ENCODE measurements at places on chromosomes 11 and 22.
A peak's percentile ranks its signal among the peaks of the same experiment; 100 is the strongest.

- DNase-seq: peak; percentile 67
These were observed 9.9 kb downstream of the SLC43A3 start for GRCh38 chr11:57417056-57417455.

DNA sequence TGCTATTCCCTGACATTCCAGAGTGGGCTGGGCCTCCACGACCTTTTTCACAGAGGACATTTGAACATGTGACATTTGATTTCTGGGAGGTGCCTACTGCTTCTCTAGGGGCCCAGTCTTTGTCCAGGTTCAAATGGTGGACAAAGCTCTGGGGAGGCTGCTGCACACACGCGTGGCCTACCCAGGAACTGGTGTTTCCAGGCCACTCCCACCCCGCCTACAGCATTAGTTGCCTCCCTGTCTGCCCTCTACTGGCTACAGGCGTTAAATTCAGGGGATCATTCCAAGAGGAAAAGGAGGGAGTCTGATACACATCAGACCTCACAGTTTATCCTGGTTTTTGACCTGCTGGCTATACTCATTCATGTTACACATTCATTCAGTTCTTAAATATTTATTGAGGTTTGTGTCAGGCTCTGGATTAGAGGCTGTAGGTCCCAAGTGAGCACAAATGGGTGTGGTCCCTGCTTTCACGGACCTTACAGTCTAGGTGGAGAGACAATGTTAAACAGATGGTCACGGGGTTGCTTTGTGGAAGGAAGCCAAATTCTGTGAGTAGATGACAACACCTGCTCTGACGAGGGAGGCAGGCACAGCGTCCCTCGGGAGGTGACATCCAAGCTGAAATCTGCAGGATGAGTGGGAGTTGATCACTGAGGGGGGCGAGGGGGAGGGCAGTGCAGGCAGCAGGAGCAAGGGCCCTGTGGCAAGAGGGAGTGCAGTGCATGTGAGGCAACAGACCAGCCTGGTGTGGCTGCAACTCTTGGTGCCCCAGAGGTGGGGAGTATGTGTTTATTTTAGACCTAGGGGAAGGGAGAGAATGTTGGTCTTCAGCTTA, 11.8 kb downstream of the TUB start:
- peak; percentile 72 for DNase-seq

DNA sequence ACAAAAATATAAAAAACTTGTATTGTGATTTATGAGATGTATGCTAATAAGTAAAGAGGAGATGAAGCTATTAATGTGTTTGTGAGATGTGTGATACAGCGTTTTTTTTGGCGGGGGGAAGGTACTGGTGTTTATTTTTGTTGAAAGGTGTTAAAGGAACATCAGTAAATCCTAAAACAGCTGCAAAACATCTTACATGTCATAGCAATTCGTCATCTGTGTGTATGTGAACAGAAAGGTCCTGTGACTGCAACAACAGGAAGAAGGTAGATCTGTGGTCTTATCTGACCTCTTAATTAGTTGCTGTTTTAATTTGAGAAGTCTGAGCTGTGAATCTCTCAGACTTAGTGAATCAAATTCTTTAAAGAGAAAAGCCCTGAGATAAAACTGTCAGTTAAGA, 1041.1 kb downstream of the JRKL start:
- DNase-seq: no peak

DNA sequence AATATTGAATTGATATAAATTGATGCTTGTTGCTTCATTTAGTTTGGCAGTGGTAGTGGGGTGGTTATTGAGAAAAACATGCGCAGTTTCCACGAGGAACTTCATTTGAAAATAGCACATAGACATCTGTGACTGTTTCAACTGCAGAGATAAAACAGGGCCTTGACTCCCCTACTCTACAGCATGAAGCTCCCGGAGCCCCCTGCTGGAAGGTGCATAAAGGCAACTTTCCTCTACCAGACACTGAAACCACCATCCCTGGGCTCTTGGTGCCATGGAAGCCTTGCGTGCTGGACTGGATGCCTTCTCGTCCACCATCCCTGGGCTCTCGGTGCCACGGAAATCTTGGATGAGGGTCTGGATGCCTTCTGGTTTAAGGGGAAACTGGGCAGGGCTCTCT, 195.9 kb downstream of the CSNK2A3 start:
- DNase-seq: no peak

GRCh38 chr11:8766988-8767374, 84.4 kb downstream of the RPL27A start:
- DNase-seq: no peak

DNA sequence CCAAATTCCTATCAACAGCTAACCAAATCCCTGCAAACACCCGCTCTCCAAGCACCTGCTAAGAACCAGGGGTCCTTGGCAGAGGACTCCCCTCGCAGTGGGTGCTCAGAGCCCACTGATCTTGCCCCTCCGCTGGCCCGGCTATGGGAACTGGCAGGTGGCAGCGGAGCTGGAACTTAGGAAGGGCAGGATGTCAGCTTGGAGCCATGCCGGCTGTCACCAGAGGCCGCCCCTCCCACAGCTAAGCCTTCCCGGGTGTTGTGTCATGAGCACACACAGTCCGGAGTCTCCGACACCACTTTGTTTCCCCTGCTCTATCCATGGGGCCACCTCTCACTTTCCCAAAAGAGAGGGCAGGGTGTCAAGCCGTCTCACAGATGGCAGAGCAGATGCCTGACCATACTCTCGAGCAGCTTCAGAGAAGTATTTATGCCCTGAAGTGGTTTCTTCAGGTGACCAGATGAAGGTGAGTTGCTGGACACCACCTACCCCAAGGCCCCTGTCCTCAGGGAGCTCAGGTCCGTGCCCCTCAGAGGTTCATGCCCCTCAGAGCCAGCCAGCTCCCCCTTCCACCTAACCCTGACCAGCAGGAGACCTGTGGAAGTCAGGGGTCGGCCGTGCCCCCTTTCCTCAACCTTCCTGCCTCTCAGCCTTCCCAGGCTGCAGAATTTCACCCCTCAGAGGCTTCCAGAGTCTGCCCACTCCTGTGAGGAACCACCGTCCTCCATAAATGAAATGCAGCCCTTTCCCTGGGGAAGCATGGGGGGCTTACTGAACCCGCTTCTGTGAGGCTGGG, 545.7 kb upstream of the B3GAT1 start:
- peak; percentile 19 for DNase-seq

GRCh38 chr11:75667831-75668450, 897 bp downstream of the MAP6 start:
- DNase-seq: peak; percentile 78

DNA sequence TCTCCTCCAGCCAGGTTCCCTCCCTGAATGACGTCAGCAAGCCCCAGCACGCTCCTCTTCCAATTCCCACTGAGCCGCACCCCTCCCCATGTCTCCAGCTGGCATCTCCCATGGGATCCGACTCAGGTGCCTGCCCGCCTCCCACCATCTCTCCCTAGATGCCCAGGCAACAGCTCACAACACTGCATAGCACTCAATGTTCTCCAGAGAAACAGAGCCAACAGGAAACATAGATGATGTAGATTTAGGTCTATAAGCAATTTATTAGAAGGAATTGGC, 532.3 kb downstream of the BRD1 start:
- no peak for DNase-seq

DNA sequence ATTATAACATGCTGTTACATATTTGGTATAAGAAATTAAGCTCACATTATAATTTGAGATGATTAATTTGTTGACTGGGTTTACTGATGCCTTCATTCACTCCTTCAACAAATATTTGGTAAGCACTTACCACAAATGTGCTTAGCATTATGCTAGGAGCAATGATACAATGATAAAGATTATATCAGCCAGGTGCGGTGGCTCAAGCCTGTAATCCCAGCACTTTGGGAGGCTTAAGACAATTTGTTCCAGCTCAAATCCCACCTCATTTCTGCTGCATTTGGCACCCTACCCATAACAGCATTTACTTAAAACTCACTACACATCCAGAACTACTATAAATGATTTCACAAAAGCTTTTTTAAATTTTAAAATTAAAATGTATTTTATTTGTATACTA, 1263.6 kb upstream of the RAG2 start:
- no peak for DNase-seq

GRCh38 chr11:6611092-6611962, 689 bp downstream of the TAF10 start:
- peak; percentile 53 for DNase-seq

- peak; percentile 76 for DNase-seq
These were observed 25.4 kb downstream of the KCNJ4 start for GRCh38 chr22:38429499-38430068.

Data from muscle of leg (tissue), 16 donors.